A549 treated with Hydrocortisone at 1 μM for 4 hours (cell line): ENCODE measurements at places on chromosomes 12 and 14. TPM values are rescaled to one million over a fixed set of nuclear protein-coding genes. Genes with fewer than 3 reads are reported as not detected.

MUCL1 gene
- total RNA-seq, result not detected in 5 replicates

KRT72 gene
- total RNA-seq, result 0.07 TPM in 1 of 5 replicates, not detected in the others

GTF2H3 gene
- total RNA-seq, result 24.3 to 53.4 TPM (median 25.0 TPM) in 5 replicates

RTL1 gene
- 0.14 to 0.29 TPM (median 0.28 TPM) in 5 replicates for total RNA-seq
